ENCODE measurements at places on chromosomes 2 and 18.
A peak's percentile ranks its signal among the peaks of the same experiment; 100 is the strongest.

DNA sequence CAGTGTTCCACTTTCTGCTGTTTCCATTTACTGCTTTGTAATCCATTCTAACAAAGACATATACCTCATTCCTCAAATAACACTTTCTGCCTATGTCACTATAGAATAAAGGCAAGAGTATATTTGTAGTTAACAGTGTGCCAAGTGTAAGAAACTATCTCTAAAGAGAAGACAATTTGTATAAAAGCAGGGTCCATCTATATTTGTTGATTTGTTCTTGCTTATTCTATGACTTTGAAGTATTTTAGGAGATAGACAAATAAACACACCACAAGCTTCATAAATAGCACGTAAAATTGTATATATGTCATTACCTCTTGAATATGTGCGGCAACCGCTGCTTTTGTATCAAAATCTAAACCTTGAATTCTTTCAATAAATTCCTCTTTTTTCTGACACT is 56.0 kb downstream of the CCDC88A start:
- no peak for DNase-seq

- DNase-seq = no peak
Measured at GRCh38 chr2:43139501-43139900, 86.9 kb downstream of the ZFP36L2 start.

- DNase-seq = no peak
Measured at GRCh38 chr18:7585276-7585670, 18.2 kb downstream of the PTPRM start.

DNA sequence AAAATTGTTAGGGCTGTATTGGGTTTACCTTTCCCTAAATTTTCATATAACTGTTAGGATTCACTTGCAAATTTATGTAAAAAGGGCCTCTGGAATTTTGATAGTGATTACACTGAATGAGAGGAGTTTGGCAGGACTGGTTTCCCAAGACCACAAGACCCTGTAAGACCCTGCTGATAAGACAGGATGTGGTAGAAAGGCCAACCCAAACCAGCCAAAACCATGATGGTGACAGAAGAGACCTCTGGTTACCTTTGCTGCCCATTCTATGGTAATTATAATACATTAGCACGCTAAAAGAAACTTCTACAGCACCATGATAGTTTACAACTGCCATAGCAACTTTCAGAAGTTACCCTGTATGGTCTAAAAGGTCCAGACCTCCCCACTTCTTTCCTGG is 8.3 kb upstream of the CASP10 start:
- DNase-seq = no peak

GRCh38 chr2:235044501-235045271 is 92.9 kb downstream of the SH3BP4 start:
- DNase-seq = no peak

DNA sequence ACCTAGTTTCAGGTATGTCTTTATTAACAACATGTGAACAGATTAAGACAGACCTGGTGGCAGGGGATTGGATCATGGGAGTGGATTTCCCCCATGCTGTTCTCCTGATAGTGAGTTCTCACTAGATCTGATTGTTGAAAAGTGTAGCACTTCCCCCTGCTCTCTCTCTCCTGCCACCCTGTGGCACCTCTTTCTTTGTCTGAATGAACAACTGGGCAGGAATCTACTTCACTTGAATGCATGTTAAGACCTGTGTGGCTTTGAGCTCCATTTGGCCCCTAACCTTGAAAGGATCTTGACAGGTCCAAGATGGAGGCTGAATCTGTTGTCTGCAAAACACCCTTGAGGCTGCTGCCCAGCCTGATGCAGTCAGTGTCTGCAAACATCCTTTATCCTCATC is 194.4 kb downstream of the RNF144A start:
- peak; percentile 18 for DNase-seq

GRCh38 chr18:78934003-78934402 is 45.6 kb upstream of the SALL3 start:
- no peak for DNase-seq

GRCh38 chr2:152198499-152198898 is 22.9 kb upstream of the STAM2 start:
- DNase-seq = no peak

DNA sequence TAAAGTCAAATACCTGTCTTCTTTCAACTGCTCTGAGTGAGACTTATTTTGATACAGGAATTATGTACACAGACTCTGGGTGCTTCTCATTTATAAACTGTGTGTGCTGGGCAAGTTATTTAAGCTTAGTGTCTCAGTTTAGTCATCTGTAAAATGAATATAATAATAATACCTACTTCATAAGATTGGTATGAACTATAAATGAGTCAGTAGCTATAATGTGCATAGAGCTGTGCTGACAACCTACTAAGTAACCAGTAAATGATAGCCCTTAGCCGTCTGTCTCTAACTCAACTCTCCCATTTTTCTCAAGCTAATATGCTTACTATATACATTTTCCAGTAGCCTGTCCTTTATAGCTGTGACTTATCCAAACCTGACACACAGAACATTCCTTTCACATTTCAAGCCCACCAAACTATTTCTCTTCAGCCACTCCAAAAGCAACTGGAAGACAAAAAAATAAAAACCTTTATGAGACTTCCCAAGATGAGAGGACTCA is 319.8 kb downstream of the ETAA1 start:
- DNase-seq = no peak

GRCh38 chr2:164879901-164880535 is 38.4 kb upstream of the COBLL1 start:
- no peak for DNase-seq

All from NCI-H345 (cell line).